ENCODE measurements at places on chromosomes 3 and 15. TPM values are rescaled to one million over a fixed set of nuclear protein-coding genes. Genes with fewer than 3 reads are reported as not detected.

Gene TRH
- 2.7 TPM for total RNA-seq

Gene BUB1B
- total RNA-seq, result 4.1 TPM

Gene CSK
- total RNA-seq, result 17.2 TPM

Gene LMAN1L
- 0.89 TPM for total RNA-seq

Gene ANKRD63
- total RNA-seq, result 1.0 TPM

Gene WDR93
- total RNA-seq, result 0.13 TPM

Gene CHRNA3
- total RNA-seq, result 13.3 TPM

Gene C3orf49
- total RNA-seq, result 0.89 TPM

Gene USP8
- total RNA-seq, result 62.2 TPM

Gene PLSCR4
- 0.37 TPM for total RNA-seq

Gene MAP4
- 256 TPM for total RNA-seq

Gene NCEH1
- 1.5 TPM for total RNA-seq

DNA sequence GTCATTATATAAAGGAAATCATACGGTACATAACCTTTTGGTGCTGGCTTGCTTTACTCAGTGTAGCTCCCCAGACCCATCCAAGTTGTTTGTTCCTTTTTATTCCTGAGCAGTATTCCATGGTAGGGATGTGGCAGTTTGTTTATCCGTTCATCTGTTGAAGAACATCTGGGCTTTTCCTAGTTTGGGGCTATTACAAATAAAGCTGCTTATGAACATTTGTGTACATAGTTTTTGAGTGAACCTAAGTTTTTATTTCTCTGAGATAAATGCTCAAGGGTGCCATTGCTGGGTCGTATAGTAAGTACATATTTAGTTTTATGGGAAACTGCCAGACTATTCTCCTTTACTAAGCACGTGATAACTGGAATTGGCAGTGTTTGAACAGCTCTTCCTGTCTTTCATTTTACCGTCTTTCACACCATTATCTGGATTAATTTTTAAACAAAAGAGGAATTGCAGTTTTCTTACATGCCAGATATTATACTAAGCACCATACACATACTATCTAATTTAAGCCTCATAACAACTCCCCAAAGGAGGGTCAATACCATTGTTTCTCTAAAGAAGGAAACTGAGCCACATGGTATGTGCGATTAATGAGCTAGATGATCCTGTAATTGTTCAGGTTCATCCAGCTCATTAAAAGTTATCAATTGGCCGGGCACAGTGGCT is 85.6 kb downstream of the PTPRG start:
- no peak for ATAC-seq

DNA sequence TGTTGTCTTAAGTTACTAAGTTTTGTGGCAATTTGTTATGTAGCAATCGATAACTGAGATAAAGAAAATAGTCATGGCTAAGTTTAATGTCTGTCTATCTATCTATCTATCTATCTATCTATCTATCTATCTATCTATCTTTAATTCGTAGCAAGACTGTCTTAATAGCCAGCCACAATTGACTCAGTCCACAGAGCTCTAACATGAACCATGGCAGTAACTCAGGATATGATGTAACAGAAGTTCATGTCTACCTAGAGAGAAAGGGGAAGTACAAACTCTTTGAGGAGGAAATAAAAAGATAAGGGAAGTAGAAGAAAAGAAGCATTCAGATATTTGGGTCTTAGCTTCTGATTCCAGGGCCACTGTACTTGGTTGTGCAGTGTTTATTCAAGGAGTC is 61.5 kb upstream of the FNDC3B start:
- no peak for ATAC-seq

DNA sequence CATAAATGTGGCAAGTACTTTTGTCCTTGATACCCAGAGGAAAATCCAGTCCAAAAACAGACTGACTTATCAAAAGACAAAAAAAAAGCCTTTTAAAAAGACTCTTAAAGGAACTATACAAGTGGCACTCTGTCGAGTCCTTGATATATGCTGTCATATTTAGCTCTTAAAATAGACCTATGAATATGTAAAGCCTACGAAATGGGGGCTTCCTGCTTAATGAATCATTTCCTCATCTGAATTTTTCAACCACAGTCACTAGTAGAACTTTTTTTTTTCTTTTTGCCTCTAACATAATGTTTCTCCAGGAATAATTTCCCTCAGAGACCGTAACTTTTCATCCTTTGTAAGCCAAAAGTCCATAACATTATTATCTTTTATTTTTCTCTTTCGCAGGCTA is 95.8 kb downstream of the P3H2 start:
- ATAC-seq, result no peak

GRCh38 chr3:103554451-103554850 is 1119.6 kb downstream of the ZPLD1 start:
- no peak for ATAC-seq

- ATAC-seq, result no peak
These were observed 53.4 kb downstream of the UBE2E1 start for GRCh38 chr3:23859012-23859743.

DNA sequence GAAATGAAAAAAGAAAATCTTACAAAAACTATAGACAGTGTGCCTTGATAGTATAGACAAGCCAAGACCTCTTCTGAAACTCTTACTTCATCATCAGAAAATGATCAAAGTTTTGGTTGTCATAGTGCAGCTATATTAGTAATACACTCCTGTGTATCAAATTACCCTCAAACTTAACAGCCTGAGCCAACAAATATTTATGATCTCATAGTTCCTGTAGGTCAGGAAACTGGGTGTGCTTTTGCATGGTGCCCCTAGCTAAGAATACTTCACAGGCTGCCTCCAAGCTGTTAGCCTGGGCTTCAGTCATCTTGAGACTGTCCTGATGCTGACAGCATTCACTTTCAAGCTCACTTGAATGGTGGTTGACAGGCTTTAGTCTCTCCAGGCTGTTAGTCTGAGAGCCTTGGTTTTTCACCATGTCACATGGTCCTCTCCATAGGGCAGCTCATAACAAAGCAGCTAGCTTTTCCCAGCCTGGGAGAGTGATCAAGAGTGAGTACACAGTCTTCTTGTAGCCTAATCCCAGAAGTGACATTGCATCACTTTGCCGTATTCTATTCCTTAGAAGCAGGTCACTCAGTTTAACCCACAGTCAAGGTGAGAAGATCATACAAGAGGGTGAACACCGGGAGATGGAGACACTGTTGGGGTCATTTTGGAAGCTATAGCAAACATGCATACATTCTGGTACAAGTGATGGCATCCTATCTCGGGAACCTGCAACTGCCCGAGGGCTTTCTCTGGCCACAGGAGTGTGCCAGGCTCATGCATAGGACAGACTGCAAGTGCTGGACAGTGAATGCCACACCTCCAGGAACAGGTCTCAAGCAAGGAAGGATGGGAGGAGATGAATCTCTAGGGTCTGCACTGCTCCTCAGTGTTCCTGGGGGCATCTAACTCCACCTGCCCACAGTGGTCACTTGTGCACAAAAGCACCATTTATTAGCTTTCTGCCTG is 173.4 kb upstream of the CADPS start:
- ATAC-seq, result peak; percentile 41

DNA sequence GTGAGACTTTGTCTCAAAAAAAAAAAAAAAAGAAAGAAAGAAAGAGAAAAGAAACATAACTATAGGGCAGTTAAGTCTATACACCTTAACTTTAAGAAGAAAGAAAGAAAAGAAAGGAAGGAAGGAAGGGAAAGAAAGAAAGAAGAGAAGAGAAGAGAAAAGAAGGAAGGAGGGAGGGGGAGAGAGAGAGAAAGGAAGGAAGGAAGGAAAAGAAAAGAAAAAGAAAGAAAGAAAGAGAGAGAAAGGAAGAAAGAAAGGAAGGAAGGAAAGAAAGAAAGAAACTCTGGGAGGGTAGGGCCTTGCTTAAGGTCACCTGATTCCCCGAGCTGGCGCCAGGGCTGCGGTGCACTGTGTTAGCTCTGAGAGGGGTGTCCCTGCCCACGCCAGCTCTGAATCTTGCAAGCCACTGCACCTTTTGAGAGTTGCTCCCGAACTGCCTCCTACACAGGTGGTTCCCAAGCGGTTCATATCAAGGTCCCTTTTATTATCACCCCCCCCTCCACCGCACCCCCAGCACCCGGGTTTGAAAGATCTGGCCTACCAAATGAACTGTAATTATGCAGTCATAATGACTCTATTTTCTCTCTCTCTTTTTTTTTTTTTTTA is 39.2 kb upstream of the VPS8 start:
- ATAC-seq, result no peak

DNA sequence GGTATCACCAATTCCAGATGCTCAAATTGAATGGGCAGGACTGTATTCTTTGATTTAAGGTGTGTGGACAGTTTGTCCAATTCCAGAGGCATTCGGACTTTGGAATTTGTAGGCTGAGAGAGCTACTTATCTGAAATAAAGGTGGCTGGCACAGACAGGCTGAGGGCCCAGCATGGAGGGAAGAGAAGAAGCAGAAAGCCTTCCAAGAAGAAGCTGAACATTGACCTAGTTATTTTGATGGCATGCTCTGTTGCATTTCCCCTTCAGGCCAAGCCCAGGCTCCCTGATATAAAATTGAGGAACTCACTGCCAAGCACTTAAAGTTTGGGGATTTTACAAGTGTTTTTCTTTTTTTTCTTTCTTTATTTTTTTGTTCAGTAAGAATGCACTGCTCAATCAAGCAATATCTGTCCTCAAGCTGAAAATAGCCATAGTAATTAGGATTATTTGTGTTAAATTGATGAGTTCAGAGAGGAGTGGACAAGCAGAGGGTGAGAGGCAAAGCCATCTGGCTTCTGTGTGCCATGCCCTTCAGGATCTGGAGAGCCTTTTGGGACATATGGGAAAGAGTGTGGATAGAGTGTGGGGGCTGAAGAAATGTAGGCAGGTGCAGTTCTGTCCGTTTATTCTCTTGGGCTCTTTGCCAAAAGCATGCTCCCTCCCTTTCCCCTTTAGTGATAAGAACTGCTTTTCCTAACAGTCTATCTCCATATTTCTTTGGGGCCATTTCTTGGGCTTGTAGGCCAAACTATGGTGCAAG is 148.9 kb downstream of the OXSM start:
- no peak for ATAC-seq

- no peak for ATAC-seq
These were observed 1.5 kb upstream of the SLC12A8 start for GRCh38 chr3:125213946-125214542.

GRCh38 chr3:33041909-33042308 is 55.0 kb downstream of the GLB1 start:
- ATAC-seq, result no peak

- ATAC-seq, result peak; percentile 61
These were observed 102.7 kb downstream of the TBC1D5 start for GRCh38 chr3:17639765-17640164.

GRCh38 chr3:169676925-169677537 is 13.5 kb upstream of the MECOM start:
- no peak for ATAC-seq

- ATAC-seq, result peak; percentile 90
These were observed 28.4 kb upstream of the PIK3CB start for GRCh38 chr3:138862924-138863775.

DNA sequence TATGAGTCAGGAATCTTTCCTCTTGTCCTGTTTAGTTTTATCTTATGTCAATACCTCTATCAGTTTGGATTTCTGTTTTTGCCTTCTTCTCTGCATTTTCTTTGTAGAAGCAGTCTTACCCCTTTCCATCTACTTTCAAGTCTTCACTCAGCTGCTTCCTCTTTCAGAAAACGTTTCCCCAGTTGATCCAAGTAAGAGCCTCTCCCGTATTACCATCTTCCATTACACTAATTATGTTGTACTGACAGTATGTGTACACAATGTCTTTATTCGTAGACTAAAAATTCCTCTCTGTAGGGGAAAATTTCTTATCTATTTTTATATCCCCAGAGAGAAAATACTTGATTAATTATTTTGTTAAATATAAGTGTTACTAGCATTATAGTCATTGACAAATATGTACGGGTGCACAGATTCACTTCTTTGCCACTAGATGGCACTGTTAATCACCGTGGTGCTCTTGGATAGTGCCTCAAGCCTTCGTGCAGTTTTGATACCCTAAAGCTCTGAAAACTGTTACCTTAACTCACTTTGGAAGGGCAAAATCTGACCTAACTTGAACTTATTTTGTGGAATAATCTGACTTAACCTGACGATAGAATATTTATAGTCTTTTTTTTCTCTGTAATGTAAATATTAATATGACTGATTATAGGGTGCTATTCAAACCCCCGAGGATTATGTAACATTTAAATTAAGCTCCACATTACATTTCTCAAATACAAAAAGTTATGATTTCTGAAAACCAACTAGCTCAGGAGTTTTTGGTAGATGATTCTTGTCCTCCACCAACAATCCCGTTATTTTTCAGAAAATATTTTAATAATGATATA is 74.2 kb upstream of the POU1F1 start:
- ATAC-seq, result peak; percentile 65

GRCh38 chr15:42494998-42495360 is 455 bp upstream of the SNAP23 start:
- ATAC-seq, result peak; percentile 15

DNA sequence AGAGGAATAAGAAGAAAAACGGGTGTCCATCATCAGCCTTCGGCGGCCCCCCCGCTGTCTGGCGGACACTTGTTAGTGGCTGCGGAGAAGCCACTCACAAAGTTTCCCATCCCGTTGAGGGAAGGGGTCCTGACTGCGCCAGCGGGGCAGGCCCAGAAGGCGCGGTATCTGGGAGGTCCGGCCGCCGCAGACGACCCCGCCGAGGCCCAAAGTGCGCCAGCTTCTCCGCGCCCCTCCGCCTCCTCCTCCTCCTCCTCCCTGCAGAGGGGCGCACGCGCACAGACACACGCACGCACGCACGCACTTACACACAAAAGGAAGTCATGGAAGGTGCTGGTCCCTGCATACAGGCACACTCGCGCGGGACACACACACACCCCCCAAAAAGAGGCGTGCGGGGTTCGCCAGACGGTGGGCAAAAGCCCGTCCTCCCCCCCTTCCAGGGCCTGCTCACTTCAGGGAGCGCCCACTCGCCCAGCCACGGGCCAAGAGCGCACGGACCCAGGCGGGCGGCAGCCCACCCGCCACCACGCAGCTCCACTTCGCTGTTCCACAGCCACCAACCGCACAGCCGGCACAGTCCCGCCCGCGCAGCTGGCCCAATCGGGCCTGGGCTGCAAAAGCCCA is 18.0 kb downstream of the ZNF148 start:
- ATAC-seq, result peak; percentile 79

GRCh38 chr3:69130689-69131088 is 8.3 kb upstream of the LMOD3 start:
- ATAC-seq, result no peak

DNA sequence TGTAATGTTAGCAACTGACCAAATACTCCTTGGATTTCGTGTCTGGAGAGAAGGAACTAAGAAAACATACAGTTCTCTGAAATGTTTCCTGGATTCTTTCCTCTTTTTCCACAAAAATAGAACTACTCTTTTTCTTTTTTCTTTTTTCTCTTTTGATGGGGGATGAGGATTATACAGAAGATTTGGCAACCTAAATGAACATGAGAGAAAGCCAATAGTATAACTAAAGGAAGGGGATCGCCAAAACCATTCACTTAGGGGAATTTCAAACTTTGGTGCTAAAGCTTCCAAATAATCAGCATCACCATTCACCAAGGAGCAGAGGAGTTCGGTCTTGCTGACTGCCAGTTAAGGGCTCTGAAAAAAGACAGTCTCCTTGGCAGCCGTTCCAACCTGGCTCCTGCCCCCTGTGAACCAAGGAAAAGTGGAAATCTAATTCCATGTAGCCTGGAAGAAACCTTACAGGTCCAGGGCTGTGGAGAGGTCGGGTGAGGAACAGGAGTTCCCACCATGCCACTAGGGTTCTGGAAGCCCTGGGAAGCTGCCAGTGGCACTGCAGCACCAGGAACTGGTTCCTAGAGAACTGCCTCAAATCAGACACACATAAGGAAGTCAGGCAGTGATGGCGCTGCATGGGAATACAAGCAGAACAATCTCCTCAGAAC is 176.9 kb downstream of the TNIK start:
- ATAC-seq, result no peak
